ENCODE measurements at places on chromosomes 1 and 21.

DNA sequence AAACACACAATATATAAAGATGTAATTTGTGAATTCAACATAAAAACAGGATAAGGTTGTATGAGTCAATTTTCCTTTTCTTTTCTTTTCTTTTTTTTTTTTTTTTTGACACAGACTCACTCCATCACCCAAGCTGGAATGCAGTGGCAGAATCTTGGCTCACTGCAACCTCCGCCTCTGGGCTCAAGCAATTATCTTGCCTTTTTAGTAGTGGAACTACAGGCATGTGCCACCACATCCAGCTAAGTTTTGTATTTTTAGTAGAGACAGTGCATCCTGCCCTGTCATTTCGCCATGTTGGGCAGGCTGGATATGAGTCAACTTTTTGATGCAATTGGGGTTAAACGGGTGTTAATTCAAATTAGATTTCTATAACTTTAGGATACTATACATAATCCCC, 10.3 kb upstream of the SPRR2B start:
- no peak for DNase-seq

GRCh38 chr1:2607641-2608091, 21.1 kb downstream of the PRXL2B start:
- no peak for DNase-seq

- DNase-seq: no peak
Measured at GRCh38 chr1:89760496-89760895, 60.3 kb upstream of the LRRC8D start.

DNA sequence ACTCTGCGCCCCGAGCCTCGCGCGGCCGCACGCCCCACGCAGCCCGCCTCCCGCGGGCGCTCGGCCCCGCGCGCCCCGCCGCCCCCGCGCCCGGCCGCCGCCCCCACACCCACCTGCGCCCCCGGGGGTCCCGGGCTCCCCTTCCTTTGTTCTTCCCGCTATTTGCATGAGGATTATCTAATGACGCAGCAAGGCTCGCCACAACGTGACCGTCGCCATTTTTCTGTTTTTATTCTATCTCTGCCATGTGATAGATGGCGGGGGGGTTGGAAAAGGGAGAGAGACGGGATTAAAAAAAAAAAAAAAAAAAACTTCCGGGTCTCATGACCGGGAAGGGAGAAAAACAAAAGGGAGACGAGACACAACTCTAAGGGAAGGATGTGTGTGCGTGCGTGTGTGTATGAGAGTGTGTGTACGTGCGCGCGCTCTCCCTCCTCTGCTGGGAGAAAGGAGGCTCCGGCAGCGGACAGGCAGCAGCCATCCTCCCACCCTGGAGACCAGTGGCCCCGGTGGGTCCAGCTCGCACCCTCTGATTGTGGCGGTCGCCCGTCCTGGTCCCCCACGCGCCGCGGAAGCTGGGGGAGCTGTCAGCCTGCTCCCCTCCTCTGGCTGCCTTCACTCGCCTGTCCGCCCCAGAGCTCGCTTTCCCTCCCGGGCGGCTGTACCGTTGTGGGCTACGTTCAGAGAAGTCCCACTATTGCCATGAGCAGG, 80.4 kb upstream of the AK4 start:
- DNase-seq: peak; percentile 20

DNA sequence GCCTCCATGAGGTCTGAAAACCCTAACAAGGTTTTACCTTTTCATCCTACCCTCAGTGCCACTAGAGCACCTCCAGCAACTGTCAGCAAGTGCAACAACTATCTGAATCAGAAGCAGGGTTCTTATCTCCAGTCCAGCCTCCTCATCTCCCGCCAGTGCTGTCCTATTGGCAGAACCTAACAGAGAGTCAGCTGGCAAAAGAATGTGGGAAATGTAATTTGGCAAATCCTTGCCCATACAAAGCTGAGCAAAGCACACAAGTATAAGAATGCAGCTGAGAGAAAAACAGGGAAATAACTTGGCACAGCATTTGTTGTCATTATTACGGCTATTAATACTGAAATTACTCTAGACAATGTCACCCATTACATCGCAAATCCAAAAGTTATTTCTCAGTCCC, 124.2 kb downstream of the ATP6V1G3 start:
- DNase-seq: no peak

- DNase-seq: no peak
Measured at GRCh38 chr1:62263814-62264353, 55.4 kb downstream of the KANK4 start.

DNA sequence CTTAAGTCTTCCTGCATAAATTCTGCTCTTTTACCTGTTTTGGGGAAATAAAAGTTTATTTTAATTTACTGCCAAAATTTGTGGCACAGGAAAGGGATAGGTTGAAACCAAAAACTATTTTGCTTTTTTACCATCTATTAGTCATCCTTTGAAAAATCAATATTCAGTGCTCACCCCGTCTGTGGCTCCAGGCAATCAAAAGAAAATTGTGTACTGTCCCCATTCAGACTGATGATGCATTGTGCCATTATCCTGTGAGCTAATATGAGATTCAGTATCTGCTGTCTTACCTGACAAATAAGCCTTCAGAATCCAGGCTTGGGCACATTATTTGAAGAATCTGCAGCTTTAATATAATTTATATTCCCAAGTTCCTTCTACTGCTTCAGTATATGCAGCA, 650.7 kb downstream of the KIF26B start:
- no peak for DNase-seq

GRCh38 chr1:26284597-26285347, 4.9 kb downstream of the SH3BGRL3 start:
- peak; percentile 92 for DNase-seq

- DNase-seq: no peak
Measured at GRCh38 chr1:183600136-183600535, 9.9 kb upstream of the NCF2 start.

DNA sequence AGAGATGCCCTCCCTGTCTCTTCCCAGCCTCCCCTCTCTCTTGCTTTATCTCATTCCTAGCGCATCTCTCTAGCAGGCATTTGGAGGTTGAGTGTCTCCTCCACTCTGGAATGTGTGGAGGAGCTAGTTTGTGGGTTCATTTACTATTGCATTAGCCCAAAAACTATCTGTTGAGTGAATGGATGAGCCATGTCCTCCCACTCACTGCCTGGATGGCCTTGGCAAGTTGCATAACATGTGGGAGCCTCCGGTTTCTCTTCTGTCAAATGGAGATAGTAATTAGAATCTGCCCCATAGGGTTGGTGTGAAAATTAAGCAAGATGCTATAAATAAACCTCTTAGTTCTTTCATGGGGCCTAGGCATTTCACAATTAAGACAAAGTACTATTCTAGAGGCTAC, 181.8 kb downstream of the KAZN start:
- no peak for DNase-seq

GRCh38 chr1:184388971-184389370, 2.1 kb downstream of the C1orf21 start:
- no peak for DNase-seq

DNA sequence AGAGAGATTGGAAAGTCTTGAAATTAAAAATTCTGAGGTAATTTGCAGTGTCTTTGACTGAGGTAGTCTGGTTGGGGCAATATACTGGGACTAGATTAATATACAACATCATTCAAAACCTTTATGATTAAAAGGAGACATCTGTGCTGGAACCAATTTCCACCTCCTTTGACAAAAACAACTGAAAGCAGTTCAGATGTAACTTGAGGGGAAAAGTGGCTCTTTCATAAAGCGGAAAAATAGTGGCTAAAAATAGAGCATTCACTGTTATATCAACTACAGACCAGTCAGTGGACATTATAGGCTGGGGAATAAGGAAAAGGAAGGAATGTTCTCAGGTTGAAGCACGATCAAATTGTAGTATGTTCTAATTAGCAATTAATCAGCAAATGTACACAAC, 635.9 kb downstream of the SMYD3 start:
- DNase-seq: no peak

DNA sequence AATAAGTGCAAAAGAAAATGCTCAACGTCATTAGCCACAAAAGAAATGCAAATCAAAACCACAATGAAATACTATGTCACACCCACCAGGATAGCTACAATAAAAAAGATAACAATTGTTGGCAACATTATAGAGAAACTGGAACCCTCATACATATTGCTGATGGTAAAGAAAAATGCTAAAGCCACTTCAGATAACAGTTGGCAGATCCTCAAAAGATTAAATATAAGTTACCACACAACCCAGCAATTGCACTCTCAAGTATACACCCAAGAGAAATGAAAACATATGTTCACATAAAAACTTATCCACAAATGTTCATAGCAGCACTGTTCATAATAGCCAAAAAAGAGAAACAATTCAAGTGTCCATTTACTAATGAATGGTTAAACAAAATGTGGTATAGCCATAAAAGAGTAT, 20.7 kb downstream of the TRIM33 start:
- no peak for DNase-seq

DNA sequence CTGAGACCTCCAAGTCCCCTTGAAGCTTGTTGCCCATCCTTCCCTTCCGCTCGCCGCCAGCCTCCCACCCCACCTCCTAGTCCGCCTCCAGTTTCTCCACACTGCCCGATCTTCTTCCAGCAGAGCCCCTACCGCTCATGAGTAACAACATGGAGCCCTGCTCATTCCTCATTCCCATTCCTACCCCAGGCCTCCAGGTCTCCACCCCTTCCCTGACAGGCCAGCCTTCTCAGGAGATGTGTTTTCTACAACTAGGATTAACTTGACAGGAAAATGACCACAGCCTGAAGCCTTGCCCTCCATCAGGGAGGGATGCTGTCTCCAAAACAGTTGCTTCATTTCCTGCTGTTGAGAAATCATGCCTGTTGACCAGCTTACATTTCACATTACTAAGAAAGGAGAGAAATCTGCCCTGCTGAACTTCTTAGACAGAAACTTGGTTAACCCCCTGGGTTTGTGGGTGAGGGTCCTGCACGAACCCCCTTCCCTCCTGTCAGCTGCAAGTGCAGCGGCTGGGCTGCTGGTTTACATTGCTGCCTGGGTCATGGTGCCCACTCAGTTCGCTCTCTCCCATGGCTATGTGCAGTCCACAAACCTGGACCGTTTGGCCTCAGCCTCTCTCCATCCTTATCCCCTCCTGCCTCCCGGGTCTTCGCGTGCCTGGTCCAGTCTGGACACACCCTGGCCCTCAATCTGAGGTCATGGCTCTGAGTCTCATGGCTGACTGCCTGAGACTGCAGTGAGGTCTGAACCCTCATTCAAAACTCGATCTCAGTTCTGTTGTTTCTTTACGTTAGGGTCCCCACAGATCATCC, 16.1 kb upstream of the CHI3L1 start:
- no peak for DNase-seq

GRCh38 chr1:164753521-164754077, 194.6 kb downstream of the PBX1 start:
- no peak for DNase-seq

GRCh38 chr1:68293609-68294366, 61.5 kb upstream of the WLS start:
- DNase-seq: no peak

DNA sequence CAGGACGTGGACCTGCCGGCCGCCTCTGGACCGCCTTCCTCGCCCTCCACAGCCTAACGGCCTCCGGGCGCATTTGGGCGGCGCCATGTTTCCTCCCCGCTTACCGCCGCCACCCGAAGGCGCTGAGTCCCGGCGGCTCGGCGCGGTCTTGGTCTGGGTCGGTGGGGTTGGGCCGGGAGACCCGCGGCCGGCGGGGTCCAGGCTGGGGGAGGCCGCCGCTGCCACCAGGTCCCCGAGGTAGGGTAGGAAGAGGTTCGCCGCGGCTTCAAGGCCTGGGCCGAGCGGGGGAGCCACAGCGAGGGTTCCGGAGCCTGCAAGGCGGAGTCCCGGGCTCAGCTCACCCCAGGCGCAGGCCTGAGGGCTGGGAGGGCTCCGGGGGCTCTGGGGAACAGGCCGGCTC, 5.5 kb downstream of the OR2C3 start:
- no peak for DNase-seq

DNA sequence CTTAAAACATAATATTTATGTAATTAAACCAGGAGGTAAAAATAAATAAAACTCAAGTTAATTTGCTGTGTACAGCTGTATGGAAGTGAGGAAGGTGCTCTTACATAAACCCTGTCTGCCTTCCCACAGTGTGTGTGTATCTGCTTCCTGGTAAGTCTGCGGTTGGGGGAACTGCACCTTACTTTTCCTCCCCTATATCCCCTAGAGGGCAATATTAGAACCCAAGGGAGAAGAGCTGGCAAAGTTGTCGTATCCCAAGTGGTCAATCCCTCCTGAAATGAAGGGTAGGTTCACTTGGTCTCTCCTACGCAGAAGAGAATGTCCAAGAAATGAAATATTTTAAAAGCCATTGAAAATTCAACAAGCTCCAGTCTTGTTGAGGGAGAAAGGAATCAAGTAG, 17.8 kb upstream of the JAK1 start:
- DNase-seq: no peak

- DNase-seq: no peak
Measured at GRCh38 chr1:153734396-153735089, 6.7 kb downstream of the INTS3 start.

- no peak for DNase-seq
Measured at GRCh38 chr1:153058826-153059784, 1.8 kb upstream of the SPRR2A start.

- DNase-seq: no peak
Measured at GRCh38 chr1:93607814-93608186, 73.8 kb downstream of the BCAR3 start.

GRCh38 chr1:230167419-230167852, 100.4 kb downstream of the GALNT2 start:
- no peak for DNase-seq

GRCh38 chr21:21097466-21097865, 99.3 kb downstream of the NCAM2 start:
- no peak for DNase-seq

DNA sequence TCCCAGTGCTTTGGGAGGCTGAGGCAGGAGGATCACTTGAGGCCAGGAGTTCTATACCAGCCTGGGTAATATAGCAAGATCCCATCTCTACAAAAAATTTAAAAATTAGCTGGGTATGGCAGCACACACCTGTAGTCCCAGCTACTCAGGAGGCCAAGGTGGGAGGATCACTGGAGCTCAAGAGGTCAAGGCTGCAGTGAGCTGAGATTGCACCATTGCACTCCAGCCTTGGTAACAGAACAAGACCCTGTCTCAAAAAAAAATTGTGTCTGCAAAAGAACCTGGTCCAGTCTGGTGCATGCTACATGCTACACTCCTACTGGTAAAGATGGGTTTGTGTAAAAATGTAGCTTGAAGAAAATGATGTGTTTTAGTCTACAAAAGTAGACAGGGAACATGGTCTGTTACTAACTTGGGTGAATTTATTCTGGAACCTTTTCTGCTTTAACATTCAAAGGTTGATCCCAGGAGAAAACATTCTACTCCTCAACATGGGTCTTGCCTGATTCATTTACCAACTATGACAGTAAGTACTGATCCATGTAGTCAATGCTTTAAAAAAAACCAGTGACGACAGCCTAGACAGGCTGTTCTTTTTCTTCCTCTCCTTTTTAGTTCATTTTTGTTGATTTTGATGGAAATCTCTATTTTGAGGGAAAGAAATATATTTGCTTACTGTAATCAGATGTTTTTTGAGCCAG, 32.7 kb upstream of the ENAH start:
- no peak for DNase-seq

DNA sequence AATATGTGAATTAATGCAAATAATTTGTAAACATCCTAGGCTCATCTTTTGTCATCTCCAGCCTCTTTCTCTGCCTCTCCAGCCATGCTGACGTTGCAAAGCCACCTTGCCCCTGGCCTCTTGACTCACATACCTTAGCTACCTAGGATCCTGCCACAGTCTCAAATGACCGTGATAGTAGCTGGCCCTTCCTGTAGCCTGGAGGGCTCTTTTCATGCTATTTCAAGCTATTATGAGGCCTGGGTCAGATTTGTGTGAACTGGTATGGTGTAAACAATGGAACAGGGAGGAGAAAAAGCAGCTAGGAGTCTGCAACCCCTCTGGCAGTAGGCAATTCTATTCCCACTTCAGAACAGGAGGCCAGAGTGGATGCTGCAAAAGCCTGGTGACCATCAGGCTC, 337.7 kb downstream of the DISC1 start:
- DNase-seq: no peak
